ENCODE measurements at places on chromosomes 12 and 14.

DNA sequence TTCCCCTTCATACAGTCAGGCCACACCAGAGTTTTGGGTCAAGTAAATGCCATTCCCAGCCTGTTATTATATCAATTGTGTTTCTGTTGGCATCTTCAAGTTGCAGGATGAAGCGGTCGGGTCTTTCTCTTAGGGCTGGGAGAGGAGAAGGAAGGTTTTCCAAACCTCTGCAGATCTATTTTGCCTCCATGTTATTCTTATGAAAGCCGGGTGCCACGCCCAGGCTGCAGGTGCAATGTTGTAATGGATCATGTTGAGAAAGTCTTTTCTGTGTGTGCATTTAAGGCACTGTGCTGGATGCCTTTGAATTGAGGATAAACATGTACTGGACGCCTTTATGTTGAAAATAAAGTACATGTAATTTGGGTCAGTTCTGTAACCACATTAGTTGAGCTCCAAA lies 164.4 kb upstream of the HIF1A start:
- no peak for DNase-seq

GRCh38 chr12:22982635-22983034 lies 357.7 kb downstream of the ETNK1 start:
- DNase-seq: no peak

GRCh38 chr14:72869407-72870329 lies 24.2 kb downstream of the DPF3 start:
- DNase-seq: no peak

DNA sequence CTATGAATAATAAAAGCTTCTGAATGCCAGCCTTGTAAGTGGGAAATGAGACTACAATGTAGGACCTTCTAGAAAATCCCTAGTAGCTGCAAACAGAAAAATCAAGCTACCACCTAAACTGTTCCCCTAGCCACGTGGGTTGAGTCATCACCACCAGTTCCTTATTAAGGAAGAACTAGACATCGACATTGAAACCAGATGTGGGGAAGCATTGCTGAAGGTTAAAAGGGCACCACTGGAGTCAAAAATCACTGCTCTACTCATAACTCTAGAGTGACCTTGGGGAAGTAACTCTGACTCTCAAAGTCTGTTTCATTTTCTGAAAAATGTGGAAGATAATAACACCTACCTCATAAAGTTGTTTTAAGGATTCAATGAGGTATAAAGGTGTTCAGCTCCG lies 9.4 kb upstream of the CNIH1 start:
- DNase-seq: no peak

GRCh38 chr12:52630008-52630500 lies 11.7 kb upstream of the KRT73 start:
- no peak for DNase-seq

- DNase-seq: no peak
Observed at GRCh38 chr12:6953442-6954315, 2.5 kb downstream of the PTPN6 start.

DNA sequence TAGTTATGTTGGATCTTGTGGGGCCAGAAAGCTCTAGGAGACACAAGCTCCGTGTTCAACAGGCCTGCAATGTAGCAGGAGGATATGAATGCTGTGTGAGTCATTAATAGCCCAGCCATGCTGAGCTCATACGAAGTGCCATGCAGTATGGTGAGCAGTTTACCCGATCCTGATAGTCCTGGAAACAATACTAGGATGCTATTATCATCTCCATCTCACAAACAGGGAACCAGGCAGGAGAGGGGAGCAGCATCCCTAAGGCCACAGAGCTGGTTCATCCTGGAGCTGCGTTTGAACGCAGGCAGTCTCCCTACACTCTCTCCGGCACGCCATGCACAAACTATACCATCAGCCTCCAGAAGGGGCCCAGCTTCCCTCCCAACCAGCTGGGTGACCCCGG lies 20.5 kb downstream of the TTC7B start:
- no peak for DNase-seq

DNA sequence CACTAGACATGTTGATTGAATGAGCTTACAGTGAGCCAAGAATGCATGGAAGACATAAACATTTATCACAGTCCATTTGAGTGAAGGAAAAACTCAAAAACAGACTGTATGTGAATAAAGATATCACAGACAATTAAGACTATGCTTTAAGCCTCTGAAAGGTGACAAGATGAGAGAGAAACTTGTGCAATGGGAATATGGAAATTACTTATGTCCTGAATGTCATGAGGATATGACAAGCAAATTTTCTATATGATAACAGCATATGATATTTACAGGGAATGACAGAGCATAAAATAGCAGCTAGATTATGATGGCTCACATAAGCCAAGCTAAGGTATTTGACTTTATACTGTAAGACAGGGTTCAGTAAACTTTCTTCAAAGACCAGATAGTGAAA lies 1153.1 kb upstream of the USP15 start:
- DNase-seq: no peak

DNA sequence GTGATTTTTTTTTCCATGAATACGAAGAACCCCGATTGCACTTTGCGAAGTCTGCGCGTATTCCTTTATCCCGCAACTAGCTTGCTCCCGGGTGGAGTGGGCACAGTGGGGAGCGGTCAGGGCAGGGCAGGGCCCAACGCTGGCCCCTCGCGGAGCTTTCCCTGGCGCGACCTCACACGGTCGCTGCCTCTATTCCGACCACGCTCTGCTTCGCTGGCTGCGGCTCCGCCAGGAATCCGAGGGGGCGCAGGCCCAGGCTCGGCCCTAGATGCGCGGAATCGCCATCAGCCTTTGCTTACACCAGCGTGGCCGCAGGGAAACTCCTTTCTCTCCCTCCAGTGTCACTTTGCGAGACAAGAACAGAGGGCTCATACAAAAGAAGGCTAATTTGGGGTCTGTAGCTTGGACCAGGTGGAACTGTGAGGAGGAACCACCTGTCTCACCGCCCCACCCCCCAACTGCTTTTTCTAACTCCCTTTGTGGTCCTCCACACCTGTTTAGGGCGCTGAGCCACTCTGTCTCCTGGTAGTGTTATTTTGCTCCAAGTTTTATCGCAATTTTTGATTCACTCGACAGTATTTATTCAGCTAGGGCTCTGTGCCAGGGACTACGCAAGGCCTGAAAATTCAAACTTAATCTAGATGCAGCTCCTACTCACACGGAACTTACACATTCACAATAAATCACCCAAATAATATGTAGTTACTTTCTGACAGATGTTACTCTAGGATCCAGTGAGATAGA lies 3.1 kb upstream of the NKX2-1 start:
- no peak for DNase-seq

GRCh38 chr14:104600141-104600643 lies 4.4 kb downstream of the TMEM179 start:
- no peak for DNase-seq

DNA sequence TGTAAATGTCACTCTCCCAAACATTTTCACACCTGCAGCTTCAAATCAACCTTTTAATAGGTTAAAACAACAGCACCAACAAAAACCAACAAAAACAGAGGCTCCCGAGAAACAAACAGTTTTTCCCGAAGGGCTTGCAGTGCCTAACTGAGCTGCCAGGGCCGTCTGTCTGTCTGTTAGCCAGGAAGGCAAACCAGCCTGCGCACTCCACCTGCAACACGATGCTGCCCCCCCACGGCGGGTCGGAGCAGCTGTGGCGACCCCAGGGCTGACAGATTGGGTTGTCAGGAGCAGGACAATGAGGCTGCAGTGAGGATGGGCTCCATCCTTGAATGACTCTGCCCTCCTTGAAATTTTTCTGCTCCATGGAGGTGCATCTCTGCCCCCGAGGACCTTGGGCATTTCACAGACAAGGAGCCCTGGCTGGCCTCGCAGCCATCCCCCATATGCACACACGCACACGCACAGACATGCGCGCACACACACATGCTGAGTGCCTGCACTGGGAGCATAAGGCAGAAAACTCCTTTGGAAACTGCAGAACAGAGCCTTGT lies 2.6 kb downstream of the RTL1 start:
- DNase-seq: peak; percentile 37

DNA sequence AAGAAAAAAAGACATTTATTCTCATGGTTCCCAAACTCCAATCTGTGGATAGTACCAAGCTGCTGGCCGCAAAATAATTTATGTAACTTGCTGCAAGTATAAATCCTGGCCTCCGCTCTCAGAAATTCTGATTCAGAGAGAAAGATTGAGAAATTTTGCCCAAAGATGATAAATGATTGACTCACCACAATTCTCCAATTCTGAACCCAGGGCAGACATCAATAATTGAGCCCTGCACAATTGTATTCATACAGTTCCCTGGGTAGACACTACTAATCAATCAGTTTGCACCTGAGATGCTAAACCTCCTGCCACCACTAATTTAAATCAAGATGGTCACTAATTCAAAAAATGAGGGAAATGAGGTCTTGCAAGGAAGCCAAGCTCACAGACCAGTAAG lies 38.2 kb downstream of the TRPV4 start:
- DNase-seq: no peak

DNA sequence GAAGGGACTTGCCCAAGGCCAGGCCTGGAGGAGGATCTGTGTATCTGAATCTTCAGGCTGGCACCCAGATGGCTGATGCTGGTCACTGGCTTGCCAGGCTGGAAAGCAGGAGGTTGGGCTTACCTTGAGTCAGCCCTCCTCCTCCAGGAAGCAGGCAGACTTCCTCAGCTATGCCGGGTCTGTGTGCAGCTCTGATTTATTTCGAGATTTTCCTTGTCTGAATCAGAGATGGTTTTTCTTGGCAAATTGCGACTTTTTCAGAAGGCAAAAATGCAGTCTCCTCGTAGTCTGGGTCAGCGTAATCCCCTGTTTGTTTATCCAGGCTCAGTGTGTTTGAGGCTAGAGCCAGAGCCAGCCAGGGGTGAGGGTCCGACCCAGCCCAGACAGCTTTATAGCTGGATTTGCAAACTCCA lies 48.9 kb downstream of the SMOC1 start:
- DNase-seq: no peak

GRCh38 chr12:101942250-101942605 lies 64.8 kb downstream of the DRAM1 start:
- no peak for DNase-seq

- DNase-seq: no peak
Observed at GRCh38 chr12:38113991-38114390, 202.6 kb upstream of the ALG10B start.

DNA sequence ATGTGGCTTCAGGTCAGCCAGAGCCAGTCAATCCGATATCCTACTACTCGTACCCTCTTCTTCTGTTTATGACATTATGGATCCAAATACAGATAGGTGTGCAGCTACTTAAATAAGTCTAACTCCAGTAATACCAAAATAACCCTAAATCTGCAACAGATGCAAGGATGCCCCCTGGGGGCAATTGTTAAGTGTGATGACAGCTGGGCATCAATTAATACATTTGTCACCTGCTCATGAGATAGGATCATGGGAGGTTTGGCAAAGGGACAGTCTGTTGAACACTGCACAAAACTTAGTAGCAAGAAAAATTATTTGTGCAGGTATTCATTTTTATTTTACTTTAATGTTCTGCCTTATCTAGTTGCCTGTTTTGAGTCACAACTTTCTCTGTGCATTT lies 83.2 kb downstream of the SLC38A6 start:
- no peak for DNase-seq

GRCh38 chr14:80605536-80605935 lies 336.0 kb downstream of the CEP128 start:
- no peak for DNase-seq

GRCh38 chr12:131682510-131682895 lies 28.4 kb upstream of the SFSWAP start:
- no peak for DNase-seq

DNA sequence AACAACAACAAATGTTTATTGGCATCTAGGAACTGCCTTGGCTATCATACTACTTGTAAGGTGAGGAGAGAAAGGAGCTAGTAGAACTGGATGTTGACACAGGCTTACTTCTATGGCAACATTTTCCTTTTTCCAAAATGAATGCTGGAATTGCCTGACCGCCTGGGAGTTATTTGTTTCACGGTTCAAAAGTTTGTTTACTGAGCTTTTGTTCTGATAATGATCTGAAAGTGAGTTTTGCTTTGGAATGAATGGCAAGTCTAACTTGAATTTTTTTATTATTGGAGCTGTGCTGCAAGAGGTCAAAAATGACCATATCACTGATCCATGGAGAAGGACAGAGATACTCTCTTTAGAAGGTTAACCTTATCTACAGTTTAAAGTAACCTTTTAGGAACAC lies 183.5 kb upstream of the CAND1 start:
- no peak for DNase-seq
